ENCODE measurements at places on chromosomes 1 and 21.

- DNase-seq, result no peak
These were observed 3.3 kb upstream of the SLAMF8 start for GRCh38 chr1:159823406-159823805.

GRCh38 chr1:200668514-200669313 is 993 bp downstream of the DDX59 start:
- no peak for DNase-seq

GRCh38 chr1:166418344-166418933 is 251.6 kb upstream of the FAM78B start:
- DNase-seq, result no peak

DNA sequence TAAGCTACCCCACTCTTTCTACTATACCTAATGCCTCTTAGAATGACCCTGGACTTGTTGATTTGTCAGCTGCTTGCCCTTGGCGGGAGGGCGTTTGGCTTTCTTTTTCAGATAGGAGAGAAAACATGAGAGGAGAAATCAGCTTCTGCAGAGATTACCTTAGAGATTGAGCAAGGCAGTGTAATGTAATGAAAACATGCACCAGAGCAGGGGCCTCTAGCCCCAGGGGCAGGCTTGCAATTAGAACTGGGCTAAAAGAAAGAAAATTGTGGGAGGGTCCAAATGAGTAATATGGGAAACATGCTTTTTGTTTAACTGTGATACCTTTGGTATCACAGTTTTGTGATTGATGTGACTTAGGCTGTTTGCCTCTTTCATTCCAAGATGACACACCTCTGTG is 89.7 kb downstream of the PBX1 start:
- no peak for DNase-seq

- DNase-seq, result no peak
These were observed 136.5 kb downstream of the ZZZ3 start for GRCh38 chr1:77545970-77546369.

- DNase-seq, result no peak
These were observed 31.5 kb downstream of the PRKAA2 start for GRCh38 chr1:56676571-56677035.

DNA sequence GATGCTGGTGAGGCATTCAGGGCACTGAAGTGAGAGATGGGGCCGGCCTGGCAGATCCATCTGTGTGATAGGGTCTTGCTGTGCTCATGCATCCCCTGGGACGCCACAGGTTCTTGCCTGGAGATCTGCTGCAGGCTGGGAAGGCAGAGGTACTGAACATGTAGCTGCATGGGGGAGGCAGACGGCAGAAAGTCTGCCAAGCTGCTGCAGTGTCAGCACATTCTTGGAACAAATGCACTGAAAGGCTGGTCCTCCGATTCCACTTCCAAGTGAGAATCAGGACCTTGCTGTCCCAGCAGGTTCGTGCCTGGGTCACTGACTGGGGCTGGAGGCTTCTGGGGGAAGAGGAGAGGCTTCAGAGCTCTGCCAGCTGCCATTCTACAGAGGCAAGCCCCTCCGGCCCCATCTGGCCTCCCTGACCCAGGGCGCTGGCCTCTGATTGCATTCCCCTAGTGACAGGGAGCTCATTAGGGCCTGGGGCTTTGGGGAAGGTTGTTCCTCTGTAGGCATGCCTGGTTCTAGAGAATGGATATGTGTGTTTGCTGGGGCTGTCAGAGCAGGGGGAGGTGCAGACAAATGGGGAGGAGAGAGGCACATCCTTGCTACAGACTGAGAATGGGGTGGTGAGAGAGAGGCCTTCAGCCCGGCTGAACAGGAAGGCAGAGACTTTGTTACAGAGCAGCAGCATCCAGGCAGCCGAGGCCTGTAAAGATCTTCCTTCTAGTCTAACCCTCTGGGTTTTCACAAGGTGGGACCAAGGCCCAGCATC is 174.0 kb downstream of the TRABD2B start:
- DNase-seq, result no peak

- DNase-seq, result no peak
These were observed at the start of gene MYOM3 for GRCh38 chr1:24111996-24112779. MYOM3 (minus strand) TSS chr1:24112135; CDS start chr1:24108636, 3,499 bp downstream.

DNA sequence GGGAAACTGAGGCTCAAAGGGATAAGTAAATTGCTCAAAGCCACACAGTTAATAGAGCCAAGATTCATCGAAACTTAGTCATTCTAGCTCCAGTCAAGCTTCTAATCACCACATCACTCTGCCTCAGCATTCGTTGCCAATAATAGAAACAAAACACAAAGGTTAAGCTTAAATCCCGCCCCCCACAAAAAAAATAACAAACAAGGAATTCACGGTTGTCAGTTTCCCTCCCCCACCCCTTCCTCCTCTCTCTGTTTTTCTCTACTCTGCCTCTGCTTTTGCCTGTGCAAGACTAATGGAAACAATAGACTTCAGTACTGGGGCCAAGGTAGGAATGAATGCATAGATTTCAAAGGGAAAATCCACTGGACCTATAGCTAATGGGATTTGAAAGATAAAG is 70.7 kb upstream of the ZNF644 start:
- no peak for DNase-seq
